Ovary (tissue), 10 donors: ENCODE measurements at places on chromosomes 1 and 21. TPM values are rescaled to one million over a fixed set of nuclear protein-coding genes. Genes with fewer than 3 reads are reported as not detected.

DNA sequence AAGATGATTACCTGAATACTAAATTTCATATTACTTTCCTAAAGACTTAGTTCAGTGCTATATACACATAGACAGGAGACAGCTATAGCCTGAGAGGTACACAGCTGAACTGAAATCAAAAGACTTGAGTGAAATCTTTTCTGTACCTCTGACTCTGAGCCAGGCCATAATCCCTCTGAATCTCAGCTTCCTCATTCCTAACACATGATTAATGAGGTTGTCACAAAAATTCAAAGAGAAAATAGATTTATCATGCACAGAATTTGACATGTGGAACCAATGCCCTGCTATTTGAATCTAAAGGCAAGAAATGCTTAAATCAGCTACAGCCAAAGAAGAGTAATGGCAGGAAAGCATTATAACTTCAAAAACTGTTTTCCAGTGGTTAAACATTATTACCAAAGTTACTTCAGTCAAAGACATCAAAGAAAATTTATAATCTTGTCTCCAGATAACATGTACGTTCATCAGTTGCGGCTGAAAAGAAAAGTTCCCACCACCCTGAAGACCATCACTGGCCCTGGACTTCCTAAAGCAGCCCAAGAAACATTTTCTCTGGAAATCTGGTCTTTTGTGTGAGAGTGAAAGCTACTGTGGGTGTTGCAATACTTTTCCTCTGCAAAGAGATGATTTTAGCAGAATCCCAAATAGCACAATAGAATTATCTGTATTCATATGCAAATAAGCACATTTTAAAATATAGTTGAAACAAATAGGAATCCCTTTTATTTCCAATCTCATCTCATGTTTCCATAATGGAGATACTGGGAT, 13.8 kb upstream of the ATP1A1 start:
- H3K36me3 ChIP-seq: no peaks in the 10 kb centered on the region
- H3K4me3 ChIP-seq: no peak overlapping the region
- no peaks in the 10 kb centered on the region for H3K27me3 ChIP-seq
- DNase-seq: no peak
- no peak overlapping the region for H3K27ac ChIP-seq

DNA sequence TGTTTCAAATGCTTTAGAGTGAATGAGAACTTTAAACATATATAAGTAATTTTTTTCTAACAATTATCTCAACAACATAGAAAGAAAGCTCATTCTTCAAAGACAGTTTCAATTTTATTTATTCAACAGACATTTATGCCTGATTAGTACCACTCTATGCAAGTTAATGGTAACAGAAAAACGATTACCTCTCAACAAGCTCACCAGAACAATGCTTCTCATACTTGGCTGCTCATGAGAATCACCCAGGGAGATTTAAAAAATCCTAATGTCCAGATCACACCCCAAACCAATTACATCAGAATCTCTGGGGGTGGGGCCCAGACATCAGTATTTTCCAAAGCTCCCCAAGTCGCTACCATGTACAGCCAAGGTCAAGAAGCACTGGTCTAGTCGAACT, 312.4 kb downstream of the PAPPA2 start:
- H3K36me3 ChIP-seq: no peaks in the 10 kb centered on the region
- H3K4me1 ChIP-seq: no peaks in the 10 kb centered on the region
- no peak for DNase-seq
- H3K4me3 ChIP-seq: no peak overlapping the region

DNA sequence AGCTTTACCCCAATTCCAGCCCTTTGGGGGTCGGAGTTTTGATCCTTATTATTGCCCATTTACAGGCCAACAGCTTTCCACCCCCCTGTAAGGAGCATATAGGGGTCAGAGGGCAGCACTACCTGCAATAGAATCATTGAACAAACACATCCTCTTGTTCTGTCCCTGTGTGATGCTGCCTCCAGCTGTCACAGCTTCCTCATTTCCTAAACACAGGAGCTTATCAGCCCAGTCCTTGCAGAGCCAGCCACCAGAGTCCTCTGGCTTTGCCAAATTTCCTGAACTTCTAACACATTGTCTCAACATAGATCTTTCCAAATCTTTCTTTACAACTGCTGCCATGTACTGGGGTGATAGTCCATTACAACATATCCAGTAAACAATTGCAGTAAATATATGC, 32.8 kb upstream of the PTBP2 start:
- no peak overlapping the region for H3K4me3 ChIP-seq
- H3K27me3 ChIP-seq: no peaks in the 10 kb centered on the region
- H3K27ac ChIP-seq: no peak overlapping the region

The ADGRB2 gene
- 2.6 TPM for polyA plus RNA-seq

The NTNG1 gene
- polyA plus RNA-seq: 1.1 TPM

The HTR6 gene
- polyA plus RNA-seq: not detected

DNA sequence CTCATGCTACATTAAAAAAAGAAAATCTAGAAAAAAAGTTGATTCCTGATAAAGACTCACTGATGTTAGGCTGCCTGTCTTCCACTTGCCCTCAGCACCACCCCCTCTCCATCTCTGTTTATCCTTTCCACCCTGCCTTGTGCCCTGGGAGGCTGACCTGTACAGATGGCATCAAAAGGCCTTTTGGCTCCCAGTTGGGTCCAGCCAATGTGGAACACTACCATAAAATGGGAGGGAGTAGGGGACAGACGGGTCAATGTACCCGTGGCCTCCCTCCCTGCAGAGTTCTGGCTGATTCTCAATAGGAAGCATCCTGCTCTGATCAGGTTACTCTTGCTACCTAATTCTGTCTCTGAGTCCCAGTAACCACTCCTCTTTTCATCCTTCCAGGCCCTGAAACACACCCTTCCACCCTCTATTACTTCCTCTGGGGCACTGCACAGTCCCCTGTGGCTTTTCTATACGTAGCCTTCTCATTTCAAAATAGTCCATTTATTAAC, 300.0 kb downstream of the HHIPL2 start:
- no peaks in the 10 kb centered on the region for H3K36me3 ChIP-seq
- no peaks in the 10 kb centered on the region for H3K4me1 ChIP-seq
- H3K4me3 ChIP-seq: no peak overlapping the region
- DNase-seq: no peak
- no peak overlapping the region for H3K27ac ChIP-seq

The AMY2A gene
- not detected for polyA plus RNA-seq

- H3K4me3 ChIP-seq: no peak overlapping the region
- H3K27me3 ChIP-seq: no peaks in the 10 kb centered on the region
- H3K36me3 ChIP-seq: no peaks in the 10 kb centered on the region
These were observed 27.6 kb upstream of the ARHGAP29 start for GRCh38 chr1:94265011-94265422.

DNA sequence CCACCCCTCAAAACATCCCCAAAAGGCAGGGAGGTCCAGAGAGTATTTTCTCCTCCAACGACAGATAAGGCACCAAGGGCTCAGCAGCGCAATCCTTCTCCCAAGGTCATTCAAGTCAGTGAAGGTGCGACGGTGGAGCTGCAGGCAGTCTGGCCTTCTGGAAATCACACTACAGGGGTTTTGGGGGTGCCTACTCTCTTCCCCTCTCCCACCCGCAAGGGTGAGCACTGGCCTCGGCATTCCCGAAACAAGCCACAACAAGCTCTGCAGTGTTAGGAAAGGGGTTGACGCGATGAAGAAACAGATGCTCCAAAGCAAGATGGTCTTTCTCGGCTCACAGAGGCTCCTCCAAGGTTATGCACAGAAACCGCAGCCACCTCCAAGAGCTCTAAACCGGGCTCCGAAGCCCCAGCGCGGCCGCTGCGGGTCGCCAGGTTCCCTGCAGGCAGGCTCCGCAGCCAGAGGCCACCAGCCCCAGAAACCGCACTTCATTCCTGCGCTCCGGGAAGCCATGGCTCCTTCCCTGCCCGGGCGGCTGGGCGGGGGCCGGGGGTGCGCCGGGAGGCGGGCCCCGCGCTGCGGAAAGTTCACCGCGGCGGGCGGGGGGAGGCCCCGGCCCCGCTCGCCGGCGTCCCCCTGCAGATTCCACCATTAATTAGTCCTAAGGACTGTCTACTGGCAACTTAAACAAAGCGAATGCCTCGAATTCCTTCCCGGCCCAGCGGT, 1.1 kb downstream of the LUZP1 start:
- no peaks in the 10 kb centered on the region for H3K27me3 ChIP-seq
- H3K4me1 ChIP-seq: peaks cover 8% of the 10 kb centered on the region
- H3K27ac ChIP-seq: peak overlapping the region; percentile 85
- DNase-seq: peak; percentile 31

DNA sequence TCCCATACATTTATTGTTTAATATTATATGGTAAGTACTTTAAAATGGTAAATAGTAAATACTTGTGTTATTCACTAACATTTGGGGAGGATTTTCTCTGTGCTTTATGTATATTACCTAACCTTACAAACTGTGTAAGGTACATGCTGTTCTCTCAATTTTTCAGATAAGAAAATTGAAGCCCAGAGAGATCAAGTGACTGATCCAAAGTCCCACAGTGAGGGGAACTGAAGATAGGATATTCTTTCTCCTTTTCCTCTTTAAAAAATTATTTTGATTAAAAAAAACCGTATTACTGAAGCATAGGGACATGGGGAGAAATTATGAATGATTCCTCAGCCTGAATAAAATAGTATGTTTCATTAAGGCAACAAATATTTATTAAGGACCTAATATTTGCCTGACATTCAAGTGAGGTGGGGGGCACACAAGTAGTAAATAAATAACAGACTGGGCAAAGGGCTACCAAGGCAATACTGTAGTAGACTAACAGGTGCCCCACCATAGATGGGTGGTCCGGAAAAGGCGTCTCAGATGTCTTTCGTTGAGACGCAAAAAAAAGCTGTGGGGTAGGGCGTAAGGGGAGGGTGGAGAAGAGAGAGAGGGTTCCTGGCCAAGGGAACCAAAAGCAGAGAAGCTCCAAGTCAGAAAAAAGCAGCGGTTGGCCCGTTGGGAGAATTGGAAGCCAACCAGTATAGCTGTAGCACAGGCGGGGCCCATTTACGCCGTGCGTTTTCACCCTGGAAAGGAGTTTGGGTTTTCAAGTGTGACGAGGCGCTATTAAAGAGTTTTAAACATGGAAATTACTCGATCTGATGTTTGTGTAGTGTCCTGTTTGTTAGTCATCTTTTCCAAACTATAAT, 944 bp upstream of the AGO3 start:
- DNase-seq: peak; percentile 51
- H3K27ac ChIP-seq: peak overlapping the region; percentile 99
- H3K27me3 ChIP-seq: no peaks in the 10 kb centered on the region
- H3K4me3 ChIP-seq: peak overlapping the region; percentile 82
- H3K4me1 ChIP-seq: no peaks in the 10 kb centered on the region

The CLSTN1 gene
- polyA plus RNA-seq: 84.3 TPM

GRCh38 chr1:21867451-21867996, 55.5 kb downstream of the LDLRAD2 start:
- no peaks in the 10 kb centered on the region for H3K27me3 ChIP-seq
- no peak overlapping the region for H3K27ac ChIP-seq
- H3K4me3 ChIP-seq: no peak overlapping the region
- DNase-seq: no peak
- no peaks in the 10 kb centered on the region for H3K36me3 ChIP-seq
- peaks cover 5% of the 10 kb centered on the region for H3K4me1 ChIP-seq

- H3K36me3 ChIP-seq: no peaks in the 10 kb centered on the region
- H3K4me3 ChIP-seq: no peak overlapping the region
- no peaks in the 10 kb centered on the region for H3K4me1 ChIP-seq
- no peaks in the 10 kb centered on the region for H3K27me3 ChIP-seq
These were observed 348.5 kb downstream of the PTPRU start for GRCh38 chr1:29584776-29585175.

- H3K4me3 ChIP-seq: no peak overlapping the region
- H3K27me3 ChIP-seq: no peaks in the 10 kb centered on the region
- H3K4me1 ChIP-seq: peaks cover 11% of the 10 kb centered on the region
These were observed 40.2 kb downstream of the HIVEP3 start for GRCh38 chr1:41878495-41878894.

GRCh38 chr1:45660336-45660735, 26.0 kb downstream of the GPBP1L1 start:
- no peak overlapping the region for H3K27ac ChIP-seq
- no peaks in the 10 kb centered on the region for H3K4me1 ChIP-seq
- H3K27me3 ChIP-seq: no peaks in the 10 kb centered on the region
- H3K4me3 ChIP-seq: no peak overlapping the region

DNA sequence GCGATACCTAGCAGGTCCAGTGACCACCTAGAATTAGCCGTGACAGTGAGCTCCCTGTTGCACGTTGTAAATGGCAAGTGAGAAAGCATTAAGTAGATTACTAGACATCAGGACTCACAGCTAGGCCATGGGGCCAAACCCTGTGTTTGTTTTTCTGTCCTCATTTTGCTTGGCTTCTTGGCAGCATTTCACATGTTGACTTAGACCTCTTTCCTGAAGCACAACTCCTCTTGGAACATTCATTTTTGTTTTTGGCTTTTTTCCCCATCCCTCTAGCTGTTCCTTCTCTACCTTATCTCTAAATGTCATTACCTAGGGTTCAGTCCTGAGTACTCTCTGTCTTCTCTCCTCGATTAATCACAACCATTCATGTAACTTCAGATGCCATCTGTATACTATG, 16.9 kb upstream of the PTPN14 start:
- no peak for DNase-seq
- no peaks in the 10 kb centered on the region for H3K27me3 ChIP-seq
- no peak overlapping the region for H3K4me3 ChIP-seq
- peaks cover 7% of the 10 kb centered on the region for H3K4me1 ChIP-seq
- H3K27ac ChIP-seq: no peak overlapping the region
- no peaks in the 10 kb centered on the region for H3K36me3 ChIP-seq

The TRABD2B gene
- polyA plus RNA-seq: 0.52 TPM

DNA sequence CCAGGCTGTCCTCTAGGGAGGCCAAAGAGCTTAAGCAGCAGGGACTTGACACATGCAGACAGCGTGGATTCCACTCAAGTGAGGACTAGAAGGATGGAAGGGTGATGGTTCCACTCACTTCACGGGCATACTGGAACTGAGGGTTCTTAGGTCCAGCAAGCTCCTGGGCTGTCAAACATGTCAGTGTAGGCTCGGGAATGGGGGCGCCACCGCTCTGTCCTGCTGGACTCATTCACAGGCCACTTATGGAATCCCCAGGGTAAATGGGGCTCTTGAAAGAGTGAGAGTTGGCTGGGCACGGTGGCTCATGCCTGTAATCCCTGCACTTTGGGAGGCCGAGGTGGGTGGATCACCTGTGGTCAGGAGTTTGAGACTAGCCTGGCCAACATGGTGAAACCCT, 27.7 kb upstream of the CSF3R start:
- no peak overlapping the region for H3K4me3 ChIP-seq
- no peaks in the 10 kb centered on the region for H3K4me1 ChIP-seq
- DNase-seq: no peak
- no peaks in the 10 kb centered on the region for H3K27me3 ChIP-seq

- no peak overlapping the region for H3K4me3 ChIP-seq
- H3K27ac ChIP-seq: no peak overlapping the region
- H3K36me3 ChIP-seq: no peaks in the 10 kb centered on the region
- H3K4me1 ChIP-seq: peaks cover 4% of the 10 kb centered on the region
- no peaks in the 10 kb centered on the region for H3K27me3 ChIP-seq
- no peak for DNase-seq
These were observed 12.9 kb downstream of the STX12 start for GRCh38 chr1:27785781-27786455.

The NID1 gene
- polyA plus RNA-seq: 147 TPM

The WDR64 gene
- polyA plus RNA-seq: 0.10 TPM

GRCh38 chr1:115105831-115106230, 16.5 kb upstream of the TSPAN2 start:
- no peak overlapping the region for H3K4me3 ChIP-seq
- H3K4me1 ChIP-seq: no peaks in the 10 kb centered on the region
- no peaks in the 10 kb centered on the region for H3K27me3 ChIP-seq
- H3K27ac ChIP-seq: no peak overlapping the region
